HepG2 (cell line): ENCODE measurements at places on chromosomes 11 and 22. TPM values are rescaled to one million over a fixed set of nuclear protein-coding genes. Genes with fewer than 3 reads are reported as not detected.

The PLAAT5 gene
- not detected in 2 replicates for total RNA-seq

The SPON1 gene
- not detected in 2 replicates for total RNA-seq

- no peaks in the 10 kb centered on the region for H3K36me3 ChIP-seq
- no peak for DNase-seq
- no peak overlapping the region for H3K4me3 ChIP-seq
- no peaks in the 10 kb centered on the region for H3K4me1 ChIP-seq
Observed at GRCh38 chr11:120606211-120607010, 94.9 kb downstream of the GRIK4 start.

GRCh38 chr11:86247608-86248007 lies 3.1 kb downstream of the EED start:
- DNase-seq: no peak
- no peaks in the 10 kb centered on the region for H3K27me3 ChIP-seq
- no peak overlapping the region for H3K27ac ChIP-seq
- peaks cover 48% of the 10 kb centered on the region for H3K4me1 ChIP-seq

GRCh38 chr22:24325105-24325757 lies 54.6 kb downstream of the SPECC1L start:
- no peak overlapping the region for H3K27ac ChIP-seq
- no peak overlapping the region for H3K4me3 ChIP-seq
- peak; percentile 49 for DNase-seq
- H3K36me3 ChIP-seq: peaks cover 69% of the 10 kb centered on the region

GRCh38 chr11:13315517-13316432 lies 38.2 kb downstream of the BMAL1 start:
- H3K27me3 ChIP-seq: no peaks in the 10 kb centered on the region; the same call in 1 of the 2 replicates
- H3K4me3 ChIP-seq: no peak overlapping the region
- peak; percentile 16 for DNase-seq
- no peaks in the 10 kb centered on the region for H3K36me3 ChIP-seq

DNA sequence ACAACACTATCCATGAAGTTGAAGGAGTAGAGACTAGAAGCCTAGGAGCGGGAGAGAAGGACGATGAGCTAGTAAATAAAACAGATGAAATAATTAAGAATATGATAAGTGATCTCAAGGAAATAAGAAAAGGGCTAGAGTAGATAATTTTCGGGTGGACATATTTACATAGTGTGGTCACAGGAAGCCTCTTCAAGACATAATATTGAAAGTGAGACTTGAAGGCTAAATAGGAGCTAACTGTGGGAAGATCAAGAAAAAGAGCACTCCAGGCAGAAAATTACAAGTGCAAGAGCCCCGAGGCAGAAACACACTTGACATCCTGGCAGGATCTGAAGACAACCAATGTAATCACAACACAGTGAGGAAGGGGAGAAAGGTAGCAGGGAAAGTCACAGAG lies 11.9 kb upstream of the PPFIBP2 start:
- no peak for DNase-seq
- no peaks in the 10 kb centered on the region for H3K36me3 ChIP-seq
- no peak overlapping the region for H3K4me3 ChIP-seq

- H3K27me3 ChIP-seq: peaks cover 69% of the 10 kb centered on the region
- no peaks in the 10 kb centered on the region for H3K36me3 ChIP-seq
- H3K27ac ChIP-seq: no peak overlapping the region
- H3K4me3 ChIP-seq: no peak overlapping the region
Observed at GRCh38 chr11:2779981-2780849, 80.4 kb upstream of the KCNQ1OT1 start.

GRCh38 chr22:50302564-50302963 lies 4.9 kb downstream of the PLXNB2 start:
- H3K27ac ChIP-seq: no peak overlapping the region
- no peaks in the 10 kb centered on the region for H3K27me3 ChIP-seq
- no peaks in the 10 kb centered on the region for H3K36me3 ChIP-seq
- peaks cover 70% of the 10 kb centered on the region for H3K4me1 ChIP-seq

DNA sequence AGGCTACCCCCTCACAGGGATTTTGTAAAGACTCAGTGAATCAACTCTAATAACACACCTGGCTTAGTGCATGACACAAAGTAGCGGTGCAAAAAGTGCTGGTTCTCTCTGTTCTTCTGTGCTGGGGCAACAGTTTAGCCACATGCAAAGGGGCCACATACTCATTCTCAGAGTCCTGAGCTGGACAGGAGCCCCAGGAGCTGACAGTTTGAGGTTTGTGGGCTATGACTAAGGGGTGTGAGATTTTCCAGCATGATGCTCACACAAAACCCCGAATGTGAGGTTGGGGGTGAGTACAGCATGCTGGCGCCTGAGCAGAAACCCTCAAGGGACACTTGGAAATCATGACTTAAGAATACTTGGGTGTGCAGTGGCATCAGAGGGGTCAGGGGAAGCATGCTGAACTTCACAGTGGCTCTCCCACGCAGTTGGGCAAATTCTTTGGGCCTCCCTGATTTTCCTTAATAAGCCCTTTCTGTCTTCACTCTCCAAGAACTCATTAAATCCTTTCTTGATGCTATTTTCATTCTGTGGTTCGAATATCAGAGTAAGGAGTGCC lies 31.0 kb downstream of the TMPRSS5 start:
- H3K27ac ChIP-seq: no peak overlapping the region
- H3K36me3 ChIP-seq: no peaks in the 10 kb centered on the region
- H3K4me3 ChIP-seq: no peak overlapping the region
- H3K27me3 ChIP-seq: peaks cover 19% of the 10 kb centered on the region; the same call in 1 of the 3 replicates

- no peak for DNase-seq
- H3K36me3 ChIP-seq: no peaks in the 10 kb centered on the region
- H3K4me3 ChIP-seq: no peak overlapping the region
- H3K27me3 ChIP-seq: no peaks in the 10 kb centered on the region; the same call in 2 of the 3 replicates
Observed at GRCh38 chr11:26332572-26332915, 614 bp downstream of the ANO3 start.

DNA sequence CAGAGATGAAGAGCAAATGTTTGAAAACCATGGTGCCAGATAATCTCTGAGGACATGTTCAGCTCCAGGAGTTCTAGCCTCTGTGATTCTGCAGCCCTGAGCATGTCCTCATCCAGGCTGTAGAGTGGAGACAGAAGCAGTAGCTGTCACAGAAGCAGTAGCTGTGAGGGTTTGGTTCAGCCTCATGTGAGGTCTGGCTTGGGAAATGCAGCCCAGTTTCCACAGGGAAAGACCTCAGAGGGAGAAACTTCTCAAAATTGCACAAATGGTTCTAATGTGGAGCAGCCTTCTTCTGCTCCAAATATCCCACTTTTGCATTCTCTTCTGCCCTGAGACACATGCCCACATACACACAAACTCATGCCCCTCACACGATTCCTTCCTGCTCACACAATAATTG lies 48.4 kb downstream of the DBX1 start:
- no peak for DNase-seq
- H3K36me3 ChIP-seq: peaks cover 29% of the 10 kb centered on the region
- H3K27ac ChIP-seq: no peak overlapping the region
- no peaks in the 10 kb centered on the region for H3K27me3 ChIP-seq

- H3K27me3 ChIP-seq: peaks cover 40% of the 10 kb centered on the region
- H3K27ac ChIP-seq: no peak overlapping the region
- peak; percentile 9 for DNase-seq
- no peaks in the 10 kb centered on the region for H3K36me3 ChIP-seq
- H3K4me1 ChIP-seq: peaks cover 11% of the 10 kb centered on the region; the same call in 1 of the 2 replicates
Observed at GRCh38 chr11:72573072-72573854, 101.0 kb downstream of the PDE2A start.

DNA sequence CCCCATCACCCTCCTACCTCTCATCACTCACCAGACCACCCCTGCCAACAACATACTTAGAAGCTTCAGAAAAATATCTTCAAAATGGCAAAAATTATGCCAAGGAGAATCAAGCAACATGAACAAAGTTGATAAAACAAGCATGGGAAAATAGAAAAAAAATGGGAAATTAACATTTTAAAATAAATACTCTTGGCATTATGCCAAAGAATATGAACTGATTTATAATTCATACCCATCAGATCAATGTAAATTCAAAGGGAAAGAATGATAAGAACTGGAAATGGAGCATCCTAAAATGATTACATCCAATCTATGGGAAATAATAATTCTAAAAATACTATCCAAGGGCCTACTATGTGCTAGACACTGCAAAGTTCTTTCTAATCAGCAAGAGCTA lies 12.0 kb downstream of the SIAE start:
- no peaks in the 10 kb centered on the region for H3K4me1 ChIP-seq
- no peak overlapping the region for H3K4me3 ChIP-seq
- H3K27me3 ChIP-seq: no peaks in the 10 kb centered on the region

DNA sequence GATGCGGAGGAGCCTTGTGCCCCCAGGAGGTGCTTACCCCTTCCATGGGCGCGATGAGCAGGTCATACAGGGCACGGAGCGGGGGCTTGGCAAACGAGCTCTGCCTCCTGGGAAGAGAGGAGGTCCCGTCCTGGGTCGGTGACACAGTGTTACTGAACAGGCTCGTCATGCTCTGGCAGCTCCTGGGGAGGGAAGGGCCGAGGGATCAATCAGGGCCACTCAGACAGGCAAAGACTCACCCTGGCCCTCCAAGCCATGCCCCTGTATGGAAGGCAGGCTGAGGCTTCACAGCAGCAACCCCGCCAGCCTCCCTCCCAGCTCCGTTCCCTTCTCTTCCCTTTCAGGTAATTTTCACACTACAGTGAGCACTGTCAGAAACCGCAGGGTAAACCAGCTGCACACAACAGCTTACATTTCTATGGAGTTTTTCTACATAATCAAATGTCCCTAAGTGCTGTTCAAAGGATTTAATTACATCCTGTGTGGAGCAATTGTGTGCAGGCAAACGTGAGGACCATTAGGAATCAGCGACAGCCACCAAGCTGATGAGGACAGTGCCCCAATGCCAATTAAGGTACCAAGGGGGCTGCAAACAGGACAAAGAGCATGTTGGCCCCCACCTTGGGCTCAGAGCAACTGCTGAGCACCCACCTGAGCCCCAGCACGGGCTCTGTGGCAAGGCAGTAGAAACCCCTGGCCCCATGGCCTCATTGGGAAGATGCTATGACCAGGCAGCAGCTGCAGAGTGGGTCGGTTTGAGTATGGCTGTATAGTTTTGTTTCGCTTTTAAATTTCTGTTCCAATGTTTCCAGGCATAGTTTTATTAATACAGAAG lies 95.4 kb upstream of the PITPNB start:
- no peak for DNase-seq
- peaks cover 5% of the 10 kb centered on the region; the same call in 1 of the 3 replicates for H3K36me3 ChIP-seq
- H3K27me3 ChIP-seq: no peaks in the 10 kb centered on the region
- no peak overlapping the region for H3K4me3 ChIP-seq
- no peak overlapping the region for H3K27ac ChIP-seq

- H3K36me3 ChIP-seq: no peaks in the 10 kb centered on the region
- DNase-seq: no peak
- peaks cover 8% of the 10 kb centered on the region for H3K27me3 ChIP-seq
- no peak overlapping the region for H3K27ac ChIP-seq
- H3K4me3 ChIP-seq: no peak overlapping the region
Observed at GRCh38 chr11:1879941-1880720, 11.6 kb downstream of the PRR33 start.

- no peak overlapping the region for H3K27ac ChIP-seq
- peaks cover 13% of the 10 kb centered on the region; the same call in 1 of the 2 replicates for H3K4me1 ChIP-seq
- no peak overlapping the region for H3K4me3 ChIP-seq
- DNase-seq: no peak
Observed at GRCh38 chr22:50714150-50714549, 23.9 kb upstream of the ACR start.
